ENCODE measurements at places on chromosomes 11 and 22. TPM values are rescaled to one million over a fixed set of nuclear protein-coding genes. Genes with fewer than 3 reads are reported as not detected.

PKDREJ gene
- 0.06 TPM for total RNA-seq

C11orf16 gene
- total RNA-seq: 0.91 TPM

DGCR6 gene
- 1.7 TPM for total RNA-seq

GGT1 gene
- total RNA-seq: 169 TPM

RBMXL2 gene
- total RNA-seq: 0.13 TPM

OR52B4 gene
- not detected for total RNA-seq

BTBD18 gene
- total RNA-seq: not detected

C1QTNF6 gene
- total RNA-seq: 8.0 TPM

C11orf87 gene
- not detected for total RNA-seq

GVQW3 gene
- 3.4 TPM for total RNA-seq

DNA sequence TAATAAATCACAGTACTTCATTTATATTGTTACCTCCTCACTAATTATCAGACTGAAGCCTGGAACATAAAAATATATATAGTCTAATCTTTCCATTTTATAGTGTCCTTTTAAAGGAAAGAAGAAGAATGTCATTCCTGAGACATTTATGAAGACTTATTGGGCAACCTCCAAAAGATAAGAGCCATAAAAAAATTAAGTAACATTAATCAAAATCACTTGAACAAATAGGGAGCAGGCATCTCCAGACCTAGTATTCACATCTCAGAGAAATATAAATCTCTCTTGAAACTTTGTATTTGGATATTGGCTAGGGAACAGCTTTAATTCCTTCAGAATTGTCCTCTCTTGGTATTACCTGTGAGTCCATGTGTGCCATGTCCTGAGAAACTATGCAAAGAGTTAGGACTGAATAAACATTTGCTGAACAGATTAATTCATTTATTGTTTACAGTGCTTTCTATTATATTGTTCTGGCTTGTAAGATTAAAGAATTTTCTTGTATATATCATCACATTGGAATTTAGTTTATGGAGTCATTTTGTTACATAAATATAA is 530.5 kb upstream of the LRRC4C start:
- no peak overlapping the region for H3K4me3 ChIP-seq
- no peaks in the 10 kb centered on the region for H3K4me1 ChIP-seq
- no peak overlapping the region for H3K27ac ChIP-seq
- no peaks in the 10 kb centered on the region for H3K36me3 ChIP-seq
- no peaks in the 10 kb centered on the region for H3K27me3 ChIP-seq

- H3K4me3 ChIP-seq: no peak overlapping the region
- peaks cover 3% of the 10 kb centered on the region for H3K4me1 ChIP-seq
- H3K36me3 ChIP-seq: no peaks in the 10 kb centered on the region
- no peaks in the 10 kb centered on the region for H3K27me3 ChIP-seq
- no peak overlapping the region for H3K27ac ChIP-seq
- peak; percentile 14 for DNase-seq
These were observed 61.0 kb downstream of the RPS6KA4 start for GRCh38 chr11:64419818-64420485.

GRCh38 chr11:124961972-124962609 is 8.1 kb downstream of the CCDC15 start:
- H3K27me3 ChIP-seq: no peaks in the 10 kb centered on the region
- no peaks in the 10 kb centered on the region for H3K36me3 ChIP-seq
- no peak overlapping the region for H3K27ac ChIP-seq

DNA sequence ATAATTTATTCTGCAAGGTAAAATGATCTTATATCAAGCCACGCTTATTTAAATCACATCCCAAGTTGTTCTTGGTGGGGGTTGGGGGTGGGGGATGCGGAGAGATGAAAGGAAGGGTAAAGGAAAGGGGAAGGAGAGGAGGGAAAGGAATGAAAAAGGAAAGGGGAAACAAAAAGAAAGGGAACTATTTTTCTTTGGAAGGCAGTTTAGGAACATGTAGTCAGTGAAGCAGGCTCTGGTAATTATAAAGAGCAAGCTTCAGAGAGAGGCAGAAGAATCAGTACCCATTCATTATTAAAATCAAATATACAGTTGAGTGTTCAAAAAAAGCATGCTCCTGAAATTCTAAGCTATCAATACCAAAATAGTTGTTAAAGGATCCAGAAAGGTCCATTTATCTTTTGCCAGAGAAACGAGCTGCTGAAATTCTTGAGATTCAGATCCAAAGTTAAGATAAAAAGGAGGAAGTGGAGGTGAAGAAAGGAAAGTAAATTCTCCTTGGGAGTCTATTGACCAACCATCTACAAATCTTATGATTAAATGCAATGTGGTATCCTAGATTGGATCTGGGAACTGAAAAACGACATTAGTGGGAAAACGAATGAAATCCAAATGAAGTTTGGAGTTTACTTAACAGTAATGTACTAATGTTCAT is 107.4 kb downstream of the SGSM3 start:
- no peak for DNase-seq
- no peaks in the 10 kb centered on the region for H3K4me1 ChIP-seq
- no peaks in the 10 kb centered on the region for H3K27me3 ChIP-seq
- peak overlapping the region; percentile 33 for H3K27ac ChIP-seq
- no peaks in the 10 kb centered on the region for H3K36me3 ChIP-seq
- H3K4me3 ChIP-seq: no peak overlapping the region

GRCh38 chr11:22467248-22467647 is 129.1 kb downstream of the SLC17A6 start:
- H3K4me1 ChIP-seq: no peaks in the 10 kb centered on the region
- H3K27ac ChIP-seq: no peak overlapping the region
- H3K27me3 ChIP-seq: no peaks in the 10 kb centered on the region
- no peaks in the 10 kb centered on the region for H3K36me3 ChIP-seq

DNA sequence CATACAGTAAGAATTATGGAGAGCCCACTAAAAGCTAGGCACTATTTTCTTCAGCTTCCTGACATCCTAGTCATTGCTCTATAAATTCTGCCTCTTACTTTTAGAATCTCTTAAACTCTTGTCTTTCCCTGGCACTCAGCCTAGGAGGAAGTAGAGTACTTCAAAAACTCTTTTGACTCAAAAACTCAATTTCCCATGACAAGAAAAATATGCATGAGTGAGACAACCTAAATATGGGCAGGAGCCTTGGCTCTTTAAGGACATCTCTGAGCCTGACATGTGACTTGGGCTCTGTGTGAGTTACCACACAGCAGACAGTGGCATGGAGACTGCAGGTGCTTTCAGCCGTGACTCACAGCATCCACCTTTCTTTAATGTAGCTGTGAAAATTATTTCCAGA is 97.5 kb upstream of the CCDC179 start:
- H3K36me3 ChIP-seq: no peaks in the 10 kb centered on the region
- H3K4me3 ChIP-seq: no peak overlapping the region

GRCh38 chr11:5291207-5291838 is 10.4 kb downstream of the OR51B4 start:
- no peak overlapping the region for H3K27ac ChIP-seq
- H3K4me3 ChIP-seq: no peak overlapping the region
- H3K4me1 ChIP-seq: no peaks in the 10 kb centered on the region
- H3K36me3 ChIP-seq: no peaks in the 10 kb centered on the region
- peak; percentile 9 for DNase-seq

- H3K4me1 ChIP-seq: no peaks in the 10 kb centered on the region
- H3K27me3 ChIP-seq: no peaks in the 10 kb centered on the region
- H3K27ac ChIP-seq: no peak overlapping the region
- H3K4me3 ChIP-seq: no peak overlapping the region
- no peaks in the 10 kb centered on the region for H3K36me3 ChIP-seq
- DNase-seq: no peak
These were observed 701.8 kb downstream of the NTM start for GRCh38 chr11:132072044-132072857.

DNA sequence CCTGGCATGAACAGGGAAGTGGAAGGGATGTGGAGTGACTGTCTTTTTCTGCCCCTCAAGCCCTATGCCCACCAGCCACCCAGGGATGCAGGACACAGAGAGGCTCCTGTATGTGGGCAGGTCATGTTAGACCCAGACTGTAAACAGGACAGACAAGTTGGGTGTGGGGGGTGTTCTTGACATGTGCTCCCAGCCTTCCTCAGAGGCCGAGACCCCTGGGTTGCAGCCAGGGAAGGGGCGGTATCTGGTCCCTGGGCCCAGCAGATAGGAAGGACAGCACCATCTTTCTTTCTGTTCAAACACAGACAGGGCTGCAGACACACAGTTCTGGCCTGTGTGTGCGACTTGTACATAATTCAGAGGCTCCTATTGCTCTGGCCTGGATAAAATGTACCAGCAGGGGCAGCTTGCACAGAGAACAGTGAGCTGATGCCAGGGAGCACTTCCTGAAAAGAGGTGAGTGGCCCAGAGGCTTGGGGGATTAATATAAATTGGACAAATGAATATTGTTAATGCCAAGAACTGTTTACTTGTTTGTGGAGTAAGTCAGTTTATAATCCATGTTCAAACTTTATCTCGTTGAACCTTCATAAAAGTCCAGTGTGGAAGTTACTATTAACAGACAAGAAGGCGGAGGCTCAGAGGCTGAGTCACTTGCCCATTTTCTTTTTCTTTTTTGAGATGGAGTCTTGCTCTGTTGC is 16.6 kb downstream of the GDPD5 start:
- no peaks in the 10 kb centered on the region for H3K27me3 ChIP-seq
- H3K4me3 ChIP-seq: no peak overlapping the region
- no peak for DNase-seq

- no peaks in the 10 kb centered on the region for H3K36me3 ChIP-seq
- H3K4me3 ChIP-seq: no peak overlapping the region
- H3K27me3 ChIP-seq: no peaks in the 10 kb centered on the region
These were observed 89.2 kb downstream of the MORC2 start for GRCh38 chr22:30879415-30879797.

DNA sequence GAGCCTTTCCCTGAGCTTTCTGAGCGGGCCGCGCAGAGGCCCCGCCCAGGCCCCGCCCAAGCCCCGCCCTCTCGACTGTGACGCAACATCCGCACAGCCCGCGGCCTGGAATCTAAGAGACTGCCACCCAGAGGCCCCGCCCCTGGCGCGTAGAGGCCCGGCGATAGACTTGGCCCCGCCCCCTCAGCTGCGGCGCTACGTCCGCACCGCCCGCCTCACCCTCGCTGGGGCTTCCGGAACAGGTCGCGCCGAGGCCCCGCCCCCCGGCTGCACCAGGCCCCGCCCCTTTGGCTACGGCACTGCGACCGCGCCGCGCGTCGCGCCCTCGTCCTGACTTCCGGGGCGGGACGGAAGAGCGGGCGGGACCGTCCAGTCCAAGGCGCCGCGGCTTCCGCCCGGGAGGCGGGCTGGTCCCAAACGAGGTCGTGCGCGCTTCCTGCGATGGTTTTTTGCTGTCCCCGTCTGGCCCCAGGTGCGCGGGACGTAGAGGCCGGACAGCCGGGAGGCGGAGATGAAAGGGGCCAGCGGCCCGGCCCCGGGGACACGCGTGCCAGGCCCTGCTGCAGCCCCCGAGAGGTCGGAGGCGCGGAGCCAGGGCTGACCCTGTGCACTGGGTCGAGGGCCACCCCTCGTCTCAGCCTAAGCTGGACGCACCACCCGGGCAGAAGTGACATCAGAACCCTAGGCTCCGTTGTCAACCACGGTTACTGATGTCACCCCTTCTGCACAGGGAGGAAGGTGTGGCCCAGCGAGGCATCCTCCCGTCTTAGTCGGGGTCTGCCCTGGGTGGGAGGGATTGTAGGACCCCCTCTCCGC is 59.0 kb upstream of the WNT7B start:
- peak; percentile 100 for DNase-seq
- H3K4me3 ChIP-seq: peak overlapping the region; percentile 75
- no peaks in the 10 kb centered on the region for H3K36me3 ChIP-seq
- H3K27ac ChIP-seq: peak overlapping the region; percentile 88

GRCh38 chr11:6365659-6366058 is 24.6 kb upstream of the SMPD1 start:
- no peaks in the 10 kb centered on the region for H3K27me3 ChIP-seq
- H3K4me1 ChIP-seq: no peaks in the 10 kb centered on the region
- no peaks in the 10 kb centered on the region for H3K36me3 ChIP-seq

- no peak for DNase-seq
- H3K4me3 ChIP-seq: no peak overlapping the region
- H3K27me3 ChIP-seq: no peaks in the 10 kb centered on the region
- H3K4me1 ChIP-seq: no peaks in the 10 kb centered on the region
These were observed 14.0 kb upstream of the DGCR8 start for GRCh38 chr22:20065896-20066616.

DNA sequence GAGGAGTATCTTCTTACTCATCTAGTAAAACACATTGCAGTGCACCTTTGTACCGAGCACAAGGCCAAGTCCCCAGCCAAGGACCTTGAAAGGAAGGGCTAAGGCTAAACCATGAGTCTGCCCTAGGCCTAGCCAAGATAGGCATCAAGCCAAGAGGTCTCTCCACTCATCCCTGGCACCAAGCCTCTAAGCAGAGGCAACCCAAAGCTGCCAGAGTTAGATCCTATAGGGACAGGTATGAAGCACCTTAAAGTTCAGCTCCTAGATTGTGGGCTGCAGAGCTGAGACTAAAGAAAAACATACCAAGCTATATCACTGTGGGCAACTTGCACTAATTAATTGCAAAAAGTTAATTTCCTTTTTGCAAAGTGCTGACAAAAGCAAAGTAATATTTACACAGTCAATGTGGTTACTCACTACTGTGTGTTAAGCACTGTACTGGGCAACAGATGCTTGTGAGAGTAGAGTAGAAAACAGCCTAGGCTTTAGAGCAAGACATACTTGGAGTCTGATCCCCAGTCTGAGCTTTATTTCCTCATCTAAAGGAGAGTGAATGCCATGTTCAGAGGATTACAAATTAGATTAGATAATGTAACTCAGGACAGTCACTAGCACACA is 7.2 kb downstream of the COA4 start:
- peak; percentile 5 for DNase-seq
- H3K27me3 ChIP-seq: no peaks in the 10 kb centered on the region
- no peak overlapping the region for H3K4me3 ChIP-seq
- H3K27ac ChIP-seq: no peak overlapping the region
- H3K36me3 ChIP-seq: peaks cover 5% of the 10 kb centered on the region
- H3K4me1 ChIP-seq: peaks cover 3% of the 10 kb centered on the region

Measured in kidney (tissue), 22 donors.